ENCODE measurements at places on chromosomes 4 and X.

DNA sequence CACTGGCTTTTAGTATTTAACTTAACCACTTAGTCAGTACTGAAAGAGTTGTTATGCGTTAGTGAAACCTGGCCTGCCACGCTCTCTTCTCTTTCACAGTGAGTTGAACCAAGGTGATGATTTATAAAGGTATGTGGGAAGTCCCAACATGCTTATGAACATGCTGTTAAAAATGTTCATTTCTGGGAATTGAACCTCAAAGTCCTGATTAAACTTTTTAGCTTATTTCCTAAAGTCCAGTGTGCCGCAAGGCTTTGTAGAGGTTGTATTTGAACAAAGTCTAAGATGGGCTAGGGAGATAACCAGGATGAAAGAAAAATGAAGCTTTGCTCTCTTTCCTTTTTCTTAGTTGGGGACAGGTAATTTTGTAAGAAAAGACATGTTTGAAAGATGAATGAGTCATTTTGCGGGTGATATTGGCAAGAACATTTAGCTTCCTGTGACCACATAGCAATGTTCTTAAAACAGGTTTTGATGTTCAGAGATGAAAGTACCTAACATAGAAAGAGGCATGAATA is 270.3 kb downstream of the DTHD1 start:
- no peak for DNase-seq

DNA sequence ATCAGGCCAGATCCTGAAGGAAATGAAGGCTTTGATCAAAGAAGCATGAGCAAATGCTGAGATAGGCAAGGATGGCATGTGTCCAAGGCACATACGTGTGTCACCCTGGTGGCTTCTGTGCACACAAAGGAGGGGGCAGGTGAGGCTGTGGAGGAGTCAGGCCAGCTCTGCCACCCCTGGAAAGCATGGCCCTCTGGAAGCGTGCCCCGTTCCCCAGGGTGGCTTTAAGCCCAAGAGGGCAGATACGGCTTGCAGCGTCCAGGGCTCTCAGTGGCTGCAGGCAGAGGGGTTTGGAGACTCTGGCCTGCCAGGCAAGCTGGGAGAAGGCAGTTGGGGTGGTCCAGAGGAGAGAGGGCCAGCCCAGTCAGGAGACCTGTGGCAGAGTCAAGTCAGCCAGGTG is 25.6 kb downstream of the PNMA6E start:
- DNase-seq, result no peak

DNA sequence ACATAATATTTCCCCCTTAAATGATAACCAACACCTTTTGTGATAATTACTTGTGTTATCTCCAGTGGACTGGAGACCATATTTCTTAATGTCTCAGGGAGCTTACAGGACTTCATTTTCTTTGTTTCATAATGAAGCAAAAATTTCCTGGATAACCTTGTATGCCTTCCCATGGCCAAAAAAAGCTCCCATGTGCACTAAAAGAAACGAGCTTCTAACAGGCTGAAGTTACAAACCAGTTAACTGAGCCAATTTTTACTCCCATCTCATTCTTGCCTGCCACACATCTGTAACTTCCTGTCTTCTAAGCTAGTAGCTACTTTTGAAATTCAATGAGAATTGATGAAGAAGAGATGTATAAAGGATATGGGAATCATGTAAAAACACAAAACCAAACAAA is 32.8 kb downstream of the GATB start:
- DNase-seq, result no peak

- DNase-seq, result no peak
Measured at GRCh38 chr4:31125496-31125895, 405.3 kb downstream of the PCDH7 start.

DNA sequence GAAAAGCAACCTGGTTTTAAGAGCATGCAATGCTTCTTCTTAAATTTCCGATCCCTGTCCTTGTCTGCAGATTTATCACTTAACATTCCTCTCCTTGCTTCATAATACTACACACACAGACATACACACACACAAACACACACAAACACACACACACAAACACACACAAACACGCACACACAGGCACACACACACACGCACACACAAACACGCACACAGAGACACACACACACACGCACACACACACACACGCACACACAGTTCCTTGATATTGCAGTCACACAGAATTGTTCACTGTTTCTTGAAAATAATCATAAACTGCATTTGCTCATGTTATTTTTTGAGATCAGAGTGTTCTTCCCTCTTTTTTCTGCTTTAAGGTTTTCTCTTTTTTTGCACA is 458.3 kb upstream of the ATOH1 start:
- DNase-seq, result no peak

DNA sequence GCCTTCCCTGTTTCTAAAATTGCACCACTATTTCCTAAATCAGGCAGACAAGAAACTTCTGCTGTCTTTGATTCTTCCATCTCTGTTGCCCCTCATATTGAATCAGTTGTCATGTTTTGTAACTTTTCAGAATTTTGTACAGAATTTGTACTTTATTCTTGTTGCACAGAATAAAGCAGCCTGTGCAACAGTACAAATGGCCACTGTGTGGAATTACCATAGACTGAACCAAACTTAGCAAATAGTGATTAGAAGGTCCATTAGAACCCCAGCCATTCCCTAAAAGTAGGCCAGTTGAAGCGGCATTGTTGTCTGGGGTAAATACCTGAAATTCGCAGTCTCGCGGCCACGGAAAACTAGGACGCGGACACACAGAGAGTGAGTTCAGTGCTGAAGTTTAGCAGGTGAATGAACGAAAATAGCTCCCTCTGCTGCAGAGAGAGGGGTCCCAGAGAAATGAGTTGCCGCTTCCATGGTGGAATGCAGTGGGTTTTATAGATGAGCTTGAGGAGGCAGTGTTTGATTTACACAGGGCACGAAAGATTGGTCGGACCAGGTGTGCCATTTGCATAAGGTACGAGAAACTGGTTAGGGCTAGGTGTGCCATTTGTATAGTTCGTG is 71.8 kb downstream of the C4orf33 start:
- no peak for DNase-seq

DNA sequence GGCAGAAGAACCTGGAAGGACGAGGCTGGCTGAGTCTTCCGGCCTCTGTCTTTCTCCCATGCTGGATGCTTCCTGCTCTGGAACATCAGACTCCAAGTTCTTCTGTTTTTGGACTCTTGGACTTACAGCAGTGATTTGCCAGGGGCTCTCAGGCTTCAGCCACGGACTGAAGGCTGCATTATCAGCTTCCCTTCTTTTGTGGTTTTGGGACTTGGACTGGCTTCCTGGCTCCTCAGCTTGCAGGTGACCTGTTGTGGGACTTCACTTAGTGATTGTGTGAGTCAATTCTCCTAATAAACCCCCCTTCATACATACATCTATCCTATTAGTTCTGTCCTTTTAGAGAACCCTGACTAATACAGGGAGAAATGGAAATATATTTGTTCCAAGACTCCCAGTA is 265.8 kb downstream of the PCDH18 start:
- DNase-seq, result no peak

DNA sequence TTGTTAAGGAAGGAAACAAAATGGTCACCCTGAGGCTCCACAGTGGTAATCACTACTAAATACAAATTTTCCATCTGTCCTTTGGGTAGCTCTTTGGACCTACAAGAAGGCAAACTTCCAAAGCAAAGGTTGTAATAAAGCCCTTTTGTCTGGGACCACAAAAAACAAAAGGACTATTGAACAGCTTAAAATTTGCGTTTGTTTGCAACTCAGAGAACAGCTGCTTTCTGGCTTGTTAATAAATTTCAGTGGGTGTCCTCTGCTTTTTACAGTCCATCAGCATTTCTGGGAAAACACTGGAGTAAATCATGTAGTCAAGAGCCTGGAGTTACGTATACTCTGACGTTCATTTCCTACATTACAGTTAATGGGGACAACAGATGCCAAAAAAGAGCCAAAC is 439.7 kb upstream of the DIAPH2 start:
- no peak for DNase-seq

DNA sequence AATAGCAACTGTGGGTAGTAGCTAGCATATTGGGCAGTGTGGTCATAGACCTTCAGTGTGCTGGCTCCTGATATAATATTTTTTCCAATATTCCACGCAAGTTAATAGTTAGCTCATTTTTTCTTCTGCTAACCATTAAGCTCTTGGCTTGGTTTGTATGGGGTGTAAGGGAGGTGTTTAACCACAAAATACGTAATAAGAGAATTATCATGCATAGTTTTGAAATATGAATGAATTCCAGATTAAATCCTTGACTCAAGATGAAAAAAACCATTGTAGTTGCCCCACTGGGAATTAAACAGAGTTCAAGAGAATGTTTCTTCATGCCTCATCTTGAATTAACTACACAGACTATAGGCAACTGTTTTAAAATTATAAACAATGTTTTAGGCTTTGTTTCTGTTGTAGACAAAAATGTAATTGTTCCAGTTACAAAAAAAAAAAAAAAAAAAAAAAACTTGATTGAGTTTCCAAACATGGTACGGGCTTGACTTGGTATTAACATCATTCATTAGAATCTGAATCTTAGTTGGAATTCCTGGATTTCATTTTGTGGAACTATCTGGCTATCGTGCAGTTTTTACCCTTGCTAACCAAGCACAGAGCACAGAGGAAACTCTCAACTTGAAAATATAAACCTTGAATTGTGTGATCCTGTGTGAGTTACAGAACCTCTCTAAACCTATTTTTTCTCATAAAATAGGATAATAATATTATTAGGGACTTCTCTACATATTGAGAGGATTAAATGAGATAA is 28.4 kb downstream of the CXCL1 start:
- DNase-seq, result no peak

- no peak for DNase-seq
Measured at GRCh38 chr4:163815776-163816175, 321.3 kb downstream of the TMA16 start.

GRCh38 chr4:41241919-41242318 is 14.8 kb upstream of the UCHL1 start:
- DNase-seq, result no peak

- no peak for DNase-seq
Measured at GRCh38 chr4:185473247-185473646, 1.7 kb upstream of the CCDC110 start.

DNA sequence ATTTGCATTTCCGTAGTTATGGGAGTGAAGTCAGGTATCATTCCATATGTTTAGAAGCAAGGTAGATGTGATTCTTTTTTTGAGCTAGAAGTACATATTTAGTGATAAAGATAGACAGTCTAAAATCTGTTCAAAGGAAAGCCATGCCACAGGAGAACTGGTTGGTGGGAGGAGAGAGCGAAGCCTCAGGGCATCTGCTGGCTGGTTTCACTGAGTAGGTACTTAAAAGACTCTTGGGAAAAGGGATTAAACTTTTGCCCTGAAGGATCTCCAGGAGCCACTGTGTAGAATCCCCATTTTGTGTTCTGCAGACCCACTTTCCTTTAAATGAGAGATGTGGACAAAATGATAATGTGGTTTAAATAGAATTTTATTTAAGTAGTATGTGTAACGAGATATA is 89.6 kb downstream of the SHROOM2 start:
- DNase-seq, result no peak

DNA sequence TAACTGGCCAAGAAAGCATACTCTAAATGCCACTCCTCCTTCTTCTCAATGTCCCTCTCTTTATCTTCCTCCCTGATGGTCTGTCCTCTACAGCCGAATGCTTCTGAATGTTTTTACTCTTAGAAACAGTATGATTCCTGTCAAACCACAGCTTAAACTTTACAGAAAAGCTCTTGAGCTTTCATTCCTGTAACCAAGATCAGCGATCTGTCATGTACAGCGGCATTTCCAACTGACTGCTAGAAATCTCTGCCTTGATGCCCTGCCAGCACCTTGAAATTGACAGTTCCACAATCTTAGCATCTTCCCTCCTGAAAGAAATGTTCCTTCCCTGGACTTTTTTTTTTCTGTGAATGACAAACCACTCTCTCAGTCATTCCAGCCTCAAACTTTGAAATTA is 11.5 kb upstream of the GATB start:
- no peak for DNase-seq

- no peak for DNase-seq
Measured at GRCh38 chrX:153396320-153397195, 4.6 kb downstream of the PNMA6E start.

- peak; percentile 24 for DNase-seq
Measured at GRCh38 chr4:56619160-56619559, 61.9 kb downstream of the HOPX start.

- DNase-seq, result no peak
Measured at GRCh38 chrX:37846141-37846540, 1.2 kb downstream of the DYNLT3 start.

DNA sequence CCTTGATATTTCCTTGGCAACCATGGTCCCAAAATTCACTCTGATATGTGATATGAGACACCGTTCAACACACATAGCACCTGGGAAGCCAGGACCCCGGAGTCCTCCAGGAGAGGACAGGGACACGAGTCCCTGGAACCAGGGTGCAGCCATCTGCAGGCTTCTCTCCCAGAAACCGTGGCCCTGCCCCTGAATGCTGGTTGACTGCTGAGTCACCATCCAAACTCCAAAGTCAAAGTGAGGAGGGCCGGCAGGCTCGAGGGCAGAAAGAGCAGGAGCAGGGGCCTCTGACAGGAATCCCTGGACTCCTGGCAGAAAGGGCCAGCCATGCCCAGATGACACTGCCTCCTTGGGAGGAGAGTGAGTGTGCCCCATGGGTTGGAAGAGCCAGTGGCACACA is 6.9 kb upstream of the PNMA6A start:
- no peak for DNase-seq

DNA sequence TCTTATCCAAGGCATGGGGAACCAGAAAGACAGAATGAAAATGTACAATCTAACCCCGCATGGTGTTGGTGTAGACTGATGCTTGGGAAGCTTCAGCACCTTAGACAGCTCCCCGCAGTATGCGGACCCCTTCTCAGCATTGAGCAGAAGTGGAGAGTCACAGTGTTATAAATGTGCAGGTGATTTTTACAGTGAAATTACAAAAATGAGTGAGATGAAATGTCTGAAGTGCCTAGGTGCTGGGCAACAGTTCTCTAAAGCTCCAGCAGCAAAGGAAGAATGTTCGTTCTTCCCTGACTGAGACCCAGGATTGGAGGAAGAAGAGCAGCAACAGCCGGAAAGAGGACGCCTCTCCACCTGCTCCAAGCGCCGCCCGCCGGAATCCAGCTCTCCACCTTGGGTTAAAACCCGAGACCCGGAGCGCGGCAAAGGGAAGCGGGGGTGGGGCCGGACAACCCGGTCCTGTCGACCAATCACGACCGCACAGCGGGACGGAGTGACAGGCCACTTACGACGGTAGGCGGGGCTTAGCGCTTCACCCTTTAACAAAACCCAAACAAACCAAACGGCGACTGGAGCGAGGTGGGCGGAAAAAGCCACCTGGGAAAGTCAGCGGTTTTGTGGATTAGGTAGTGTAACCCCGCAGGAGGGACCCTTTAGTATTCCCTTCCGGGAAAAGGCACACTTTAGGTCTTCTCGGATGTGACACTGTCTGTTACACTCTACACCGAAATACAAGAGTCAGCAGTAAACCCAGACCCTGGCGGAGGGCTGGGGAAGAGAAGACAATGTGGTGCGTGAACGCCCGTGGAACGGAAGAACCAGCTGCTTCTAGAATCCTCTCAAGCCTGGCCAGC is at the start of gene GLRA3:
Gene GLRA3, minus strand, starts transcription at position 403 of the 857 bp plus-strand sequence. CDS start 436 bp downstream, outside the sequence.
- DNase-seq, result peak; percentile 35

DNA sequence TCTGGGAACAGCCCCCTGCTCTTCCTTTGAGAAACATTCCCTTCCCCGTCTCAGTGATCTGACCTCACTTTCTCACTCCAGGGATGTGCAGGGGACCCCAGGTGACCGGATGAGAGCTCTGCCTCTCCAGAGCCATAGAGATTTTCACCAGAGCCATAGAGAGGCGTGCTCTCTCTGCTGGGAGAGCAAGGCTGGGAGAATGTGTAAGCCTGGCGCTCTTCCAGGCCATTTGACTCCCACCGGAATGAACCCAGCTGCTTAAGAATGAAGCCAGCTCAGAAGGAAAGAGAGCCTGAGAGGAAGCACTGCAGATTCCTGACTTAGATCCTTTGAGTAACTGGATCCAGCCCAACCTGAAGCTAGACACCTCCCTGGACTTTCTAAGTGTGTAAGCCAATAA is 106.4 kb downstream of the DHX15 start:
- DNase-seq, result peak; percentile 48
